Left renal pelvis (tissue), 4 donors: ENCODE measurements at places on chromosomes 7 and 10. TPM values are rescaled to one million over a fixed set of nuclear protein-coding genes. Genes with fewer than 3 reads are reported as not detected.

DNA sequence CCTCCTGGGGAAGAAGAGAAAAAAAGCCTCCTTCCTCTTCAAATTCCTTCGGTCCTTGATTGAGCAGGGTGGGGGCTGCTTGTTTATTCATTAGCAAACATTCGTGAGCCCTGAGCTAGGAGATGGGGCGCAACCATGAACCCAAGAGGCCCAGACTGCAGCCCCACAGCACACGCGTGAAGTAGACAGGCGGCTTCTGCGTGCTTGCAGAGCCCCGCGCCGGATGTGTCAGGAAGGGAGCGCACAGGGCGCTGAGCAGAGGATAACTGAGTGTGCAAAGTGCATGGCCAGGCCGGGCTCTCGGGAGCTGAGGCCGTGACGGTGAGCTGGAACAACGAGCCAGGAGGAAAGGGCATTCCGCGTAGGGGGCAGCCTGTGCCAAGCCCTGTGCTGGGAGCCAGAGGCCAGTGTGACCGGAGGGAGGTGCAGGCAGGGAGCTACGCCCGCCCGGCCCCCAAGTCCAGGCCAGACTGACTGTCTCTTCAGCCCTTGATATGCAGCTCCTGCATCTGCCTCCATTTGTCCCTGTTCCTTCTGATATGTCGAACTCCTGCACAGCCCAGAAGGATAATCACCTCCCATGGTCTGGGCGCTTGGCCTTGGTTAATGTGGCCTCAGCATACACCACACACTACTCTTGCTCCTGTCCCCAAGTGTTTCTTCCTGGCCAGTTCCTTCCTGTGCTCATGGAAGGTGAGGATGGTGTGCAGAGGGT is 4.6 kb downstream of the FOXL3 start:
- DNase-seq: no peak

DNA sequence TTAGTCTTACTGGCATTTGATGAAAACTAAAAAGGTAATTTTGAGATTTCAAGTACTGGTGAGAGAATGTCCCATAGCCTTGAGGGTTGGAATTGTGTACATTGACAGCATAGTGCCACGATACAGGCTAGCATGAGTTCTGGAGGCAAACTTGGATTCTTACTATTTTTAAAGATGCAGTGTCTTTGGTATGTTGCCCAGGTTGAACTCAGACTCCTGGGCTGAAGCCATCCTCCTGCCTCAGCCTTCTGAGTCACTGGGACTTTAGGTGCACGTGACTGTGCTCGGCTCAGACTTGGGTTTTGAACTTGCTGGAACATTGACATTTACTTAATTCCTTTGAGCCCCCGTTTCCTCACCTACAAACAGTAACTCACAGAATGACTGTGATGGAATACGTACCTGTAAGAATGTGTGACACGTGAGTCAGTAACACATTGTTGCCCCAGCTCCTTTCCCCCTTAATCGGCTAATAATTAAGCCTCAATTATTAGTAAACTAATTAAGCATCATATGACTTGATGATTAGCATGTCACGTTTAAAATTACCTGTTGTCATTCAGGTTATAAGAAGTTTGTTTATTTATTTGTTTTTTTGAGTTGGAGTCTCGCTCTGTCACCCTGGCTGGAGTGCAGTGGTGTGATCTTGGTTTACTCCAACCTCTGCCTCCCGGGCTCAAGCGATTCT is 10.6 kb downstream of the DNAJB6 start:
- no peak for DNase-seq

GRCh38 chr7:79009647-79010046 is 443.8 kb downstream of the MAGI2 start:
- no peak for DNase-seq

Gene NYAP1
- 1.6 TPM for polyA plus RNA-seq

GRCh38 chr7:99794585-99795502 is 10.9 kb upstream of the CYP3A4 start:
- DNase-seq: no peak
